ENCODE measurements at places on chromosomes 7 and 10. TPM values are rescaled to one million over a fixed set of nuclear protein-coding genes. Genes with fewer than 3 reads are reported as not detected.

DNA sequence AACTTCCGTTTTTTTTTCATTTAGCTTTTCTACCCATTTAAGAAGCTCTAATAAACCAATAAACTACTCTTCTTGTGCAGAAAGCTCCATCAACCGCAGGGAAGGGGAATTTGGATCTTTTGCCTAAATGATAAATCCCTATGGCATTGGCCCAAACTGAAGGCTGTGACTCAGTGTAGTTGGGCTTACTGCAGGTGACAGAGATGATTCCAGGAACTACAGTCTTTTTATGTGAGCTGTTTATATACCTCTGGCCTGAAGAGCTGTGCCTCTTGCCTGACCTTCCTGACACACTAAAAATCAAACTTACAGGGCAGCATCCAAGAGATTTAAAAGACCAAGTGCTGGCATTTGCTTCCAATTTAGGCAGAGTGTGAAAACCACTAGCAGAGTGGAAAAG lies 25.2 kb downstream of the ABCB1 start:
- no peak for DNase-seq
- H3K4me3 ChIP-seq, result no peak overlapping the region
- H3K4me1 ChIP-seq, result peaks cover 14% of the 10 kb centered on the region

GRCh38 chr7:103569621-103570305 lies 123.8 kb upstream of the SLC26A5 start:
- no peak for DNase-seq
- H3K27ac ChIP-seq, result no peak overlapping the region
- no peaks in the 10 kb centered on the region for H3K36me3 ChIP-seq
- no peaks in the 10 kb centered on the region for H3K27me3 ChIP-seq
- no peaks in the 10 kb centered on the region for H3K4me1 ChIP-seq
- H3K4me3 ChIP-seq, result no peak overlapping the region

ZNF239 gene
- 2.0 TPM for total RNA-seq

PPRC1 gene
- 54.6 TPM for total RNA-seq

CASP7 gene
- total RNA-seq, result 7.2 TPM

- no peak for DNase-seq
- no peaks in the 10 kb centered on the region for H3K36me3 ChIP-seq
- no peak overlapping the region for H3K27ac ChIP-seq
- H3K4me3 ChIP-seq, result no peak overlapping the region
- H3K4me1 ChIP-seq, result peaks cover 18% of the 10 kb centered on the region
Observed at GRCh38 chr10:559767-560047, 129.8 kb downstream of the DIP2C start.

DNA sequence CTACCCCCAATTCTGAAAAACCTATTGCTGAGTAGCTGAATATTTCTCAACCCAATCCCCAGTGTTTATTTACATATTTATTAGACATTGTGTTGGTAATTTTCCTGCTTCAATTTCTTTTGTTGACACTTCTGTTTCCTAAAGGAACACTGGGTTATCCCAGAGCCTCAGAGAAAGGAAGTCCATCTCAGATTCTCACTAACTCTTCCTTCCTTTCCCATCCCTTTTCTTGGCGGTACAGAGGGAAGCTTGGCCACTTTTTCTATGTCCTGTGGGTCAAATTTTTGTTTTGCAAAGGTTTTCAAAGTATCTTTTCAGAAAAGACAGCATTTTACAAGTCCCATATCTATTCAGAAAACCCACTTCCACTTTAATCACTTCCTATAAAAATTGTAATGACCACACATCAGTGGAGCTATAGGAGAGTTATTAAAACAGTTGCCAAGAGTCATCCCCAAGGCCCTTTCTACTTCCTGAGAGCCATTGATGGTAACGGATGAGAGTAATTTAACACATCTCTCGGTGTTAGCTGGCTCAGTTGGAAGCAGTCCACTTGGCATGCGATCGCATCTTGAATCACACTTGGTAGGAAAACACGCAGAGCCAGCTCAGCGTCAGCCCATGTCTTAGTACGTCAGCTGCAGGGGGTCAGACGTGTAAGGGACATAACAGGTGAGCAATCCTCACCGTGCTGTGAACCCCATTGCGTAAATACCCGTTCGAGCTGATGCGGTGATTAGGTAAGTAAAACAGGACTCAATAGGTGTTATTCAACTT lies 231.1 kb upstream of the ADARB2 start:
- no peaks in the 10 kb centered on the region for H3K36me3 ChIP-seq
- DNase-seq, result no peak
- no peaks in the 10 kb centered on the region for H3K27me3 ChIP-seq
- no peak overlapping the region for H3K4me3 ChIP-seq
- H3K27ac ChIP-seq, result no peak overlapping the region

GRCh38 chr10:59879363-59879913 lies 26.9 kb downstream of the CCDC6 start:
- H3K27me3 ChIP-seq, result no peaks in the 10 kb centered on the region
- H3K27ac ChIP-seq, result peak overlapping the region; percentile 86
- no peak for DNase-seq
- peaks cover 14% of the 10 kb centered on the region for H3K36me3 ChIP-seq

- no peak overlapping the region for H3K4me3 ChIP-seq
- H3K36me3 ChIP-seq, result no peaks in the 10 kb centered on the region
- DNase-seq, result no peak
Observed at GRCh38 chr10:97086530-97086929, 99.2 kb downstream of the SLIT1 start.
